NCI-H69 (cell line): ENCODE measurements at places on chromosomes 11 and 22.

GRCh38 chr11:86259730-86260129 lies 15.2 kb downstream of the EED start:
- DNase-seq, result no peak

- peak; percentile 61 for DNase-seq
These were observed 18.5 kb upstream of the TH start for GRCh38 chr11:2189938-2190656.

- peak; percentile 46 for DNase-seq
These were observed 14.5 kb upstream of the GAB2 start for GRCh38 chr11:78432058-78432515.

DNA sequence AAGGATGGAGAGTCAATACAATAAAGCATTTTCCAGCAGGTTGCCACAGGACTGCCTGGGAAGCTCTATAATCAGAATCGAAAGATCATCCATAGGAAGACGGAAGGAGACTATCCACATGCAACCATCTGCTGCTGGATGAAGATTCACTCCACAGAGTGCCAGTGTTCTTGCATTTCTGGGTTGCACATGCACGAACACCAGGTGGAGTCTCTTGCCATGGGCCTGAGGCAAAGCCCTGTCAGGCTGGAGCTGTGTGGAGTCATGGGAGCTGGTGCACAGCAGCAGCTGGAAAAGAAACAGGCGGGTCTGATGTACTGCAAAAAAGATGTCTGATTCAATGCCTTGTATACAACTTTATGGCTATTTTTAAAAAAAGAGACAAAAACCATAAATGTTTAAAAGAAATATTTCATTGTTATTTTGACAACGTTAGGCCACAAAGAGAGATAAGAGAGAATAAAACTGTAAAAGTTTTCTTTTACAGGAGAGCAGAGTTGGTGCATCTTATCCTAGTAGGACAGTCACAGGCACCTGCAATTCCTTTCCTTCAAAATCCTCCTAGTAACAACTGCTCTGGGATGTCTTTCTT lies 12.9 kb upstream of the FAT3 start:
- peak; percentile 83 for DNase-seq
